ENCODE measurements at places on chromosomes 5 and 9.

- peak; percentile 88 for DNase-seq
Observed at GRCh38 chr9:130243015-130243881, 22.3 kb upstream of the HMCN2 start.

GRCh38 chr9:129307227-129307970 lies 129.3 kb upstream of the IER5L start:
- DNase-seq: no peak

GRCh38 chr5:89105171-89105695 lies 222.2 kb upstream of the MEF2C start:
- DNase-seq: no peak

- no peak for DNase-seq
Observed at GRCh38 chr5:178664141-178664540, 37.3 kb upstream of the CLK4 start.

GRCh38 chr5:23014825-23015224 lies 161.7 kb upstream of the CDH12 start:
- DNase-seq: no peak
